ENCODE measurements at places on chromosomes 1 and 21.

- DNase-seq, result no peak
Measured at GRCh38 chr21:16592381-16592780, 862.6 kb downstream of the USP25 start.

GRCh38 chr1:74396933-74397332 is 115.5 kb downstream of the LRRC53 start:
- DNase-seq, result no peak

DNA sequence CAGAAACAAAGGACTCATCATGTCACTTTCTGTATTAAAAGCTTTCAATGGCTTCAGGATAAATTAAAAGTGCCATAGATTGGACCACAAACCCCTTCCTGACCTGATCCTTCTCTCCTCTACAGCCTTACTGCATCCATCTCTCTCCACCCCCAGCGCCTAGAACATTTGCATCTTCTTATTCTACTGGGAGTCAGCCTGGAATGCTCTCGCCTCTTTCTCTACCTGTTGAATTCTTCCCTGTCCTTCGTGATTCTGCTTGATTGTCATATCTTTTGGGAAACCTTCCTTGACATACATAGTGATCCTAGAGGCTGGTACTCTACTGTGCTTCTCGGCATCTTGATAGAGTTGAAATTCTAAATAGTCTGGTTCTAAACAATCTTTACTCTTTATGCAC is 332.0 kb upstream of the PBX1 start:
- no peak for DNase-seq

- no peak for DNase-seq
Measured at GRCh38 chr1:155966750-155967149, 11.6 kb downstream of the ARHGEF2 start.

DNA sequence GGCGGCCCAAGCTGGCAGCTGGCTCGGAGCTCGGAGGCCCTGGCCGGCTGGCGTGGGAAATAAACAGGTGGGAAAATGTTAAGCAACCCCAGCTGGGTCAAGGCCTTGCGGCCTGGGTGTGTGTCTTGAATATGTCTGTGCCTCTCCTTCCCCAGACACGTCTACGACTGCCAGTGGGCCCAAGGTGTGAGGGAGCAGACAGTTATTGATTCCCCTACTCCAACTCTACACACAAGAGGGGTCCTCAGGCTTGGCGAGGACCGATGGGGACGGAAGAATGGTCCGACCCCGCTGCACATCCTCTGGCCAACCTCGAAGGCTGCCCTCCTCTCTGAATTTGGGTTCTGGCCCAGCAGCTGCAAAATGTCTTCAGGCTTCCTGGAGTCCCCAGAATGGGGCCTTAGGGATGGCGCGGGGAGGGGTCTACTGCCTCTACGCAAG is 2.2 kb downstream of the IL22RA1 start:
- no peak for DNase-seq

DNA sequence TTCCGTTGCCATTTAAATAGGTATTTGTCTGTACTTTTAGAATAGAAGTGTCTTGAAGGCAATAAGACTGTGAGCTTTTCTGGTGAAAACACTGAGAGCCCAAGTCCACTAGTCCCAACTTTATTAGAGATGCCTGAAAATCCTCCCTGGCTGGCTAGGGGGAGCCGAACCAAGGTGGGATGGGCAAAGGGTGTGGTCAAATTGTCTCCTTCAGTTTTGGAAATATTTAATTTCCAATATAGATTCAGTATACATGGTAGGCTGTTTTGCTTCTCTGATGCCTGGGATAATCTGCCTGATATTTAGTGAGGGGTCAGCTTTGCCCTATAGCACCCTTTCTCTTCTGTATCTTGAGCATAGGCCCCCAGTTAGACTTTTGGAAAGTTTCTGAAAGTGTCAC is 3.5 kb downstream of the ROR1 start:
- no peak for DNase-seq

DNA sequence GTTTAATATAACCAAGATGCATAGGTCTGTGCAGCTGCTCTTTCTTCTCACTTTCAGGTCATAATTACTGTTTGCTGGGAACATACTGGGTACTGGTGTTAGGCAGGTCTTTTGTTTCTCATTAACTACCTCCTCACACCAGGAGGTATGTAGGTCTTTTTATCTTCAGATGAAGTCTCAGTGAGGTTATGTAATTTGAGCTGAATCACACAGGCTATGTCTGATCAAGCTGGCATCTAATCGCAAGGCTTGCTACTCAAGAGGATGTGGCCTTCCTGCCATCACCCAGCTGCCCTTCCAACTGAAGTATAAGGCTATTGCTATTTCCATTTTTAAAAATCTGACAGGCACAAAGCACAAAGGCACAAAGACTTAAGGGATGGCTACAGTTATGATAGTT is 96.4 kb downstream of the RUNX1 start:
- DNase-seq, result no peak

DNA sequence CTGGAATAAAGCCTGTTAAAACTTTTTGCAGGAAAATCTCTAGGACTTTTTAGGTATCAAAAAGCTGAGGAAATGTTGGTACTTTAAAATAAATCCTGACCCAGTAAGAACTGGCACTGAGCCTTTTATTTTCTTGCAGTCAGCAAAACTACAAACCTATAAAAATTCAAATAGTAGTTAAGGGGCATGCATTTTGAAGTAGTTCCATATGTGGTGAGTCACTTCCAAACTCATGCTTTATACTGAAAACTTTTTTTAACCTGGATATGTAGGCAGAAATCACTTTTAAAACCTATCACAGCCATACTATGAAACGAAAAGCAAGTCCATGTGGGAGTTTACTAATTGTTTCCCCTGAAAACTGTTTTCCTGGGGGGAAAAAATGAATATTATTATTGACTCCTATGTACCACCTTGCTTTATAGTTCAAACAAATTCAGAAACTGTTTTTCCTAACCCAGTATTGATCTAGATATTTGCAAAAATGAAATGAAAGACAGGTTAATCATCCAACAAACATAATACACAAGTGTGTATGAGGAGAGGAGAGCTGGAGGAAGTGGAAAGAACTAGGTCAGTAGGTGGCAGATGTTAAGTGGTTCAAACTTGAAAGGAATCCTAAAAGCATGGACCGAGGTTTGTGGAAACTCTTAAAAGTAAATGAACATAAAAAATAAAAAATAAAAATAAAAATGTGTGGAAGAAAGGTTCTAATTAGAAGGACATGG is 30.5 kb downstream of the NRIP1 start:
- no peak for DNase-seq

DNA sequence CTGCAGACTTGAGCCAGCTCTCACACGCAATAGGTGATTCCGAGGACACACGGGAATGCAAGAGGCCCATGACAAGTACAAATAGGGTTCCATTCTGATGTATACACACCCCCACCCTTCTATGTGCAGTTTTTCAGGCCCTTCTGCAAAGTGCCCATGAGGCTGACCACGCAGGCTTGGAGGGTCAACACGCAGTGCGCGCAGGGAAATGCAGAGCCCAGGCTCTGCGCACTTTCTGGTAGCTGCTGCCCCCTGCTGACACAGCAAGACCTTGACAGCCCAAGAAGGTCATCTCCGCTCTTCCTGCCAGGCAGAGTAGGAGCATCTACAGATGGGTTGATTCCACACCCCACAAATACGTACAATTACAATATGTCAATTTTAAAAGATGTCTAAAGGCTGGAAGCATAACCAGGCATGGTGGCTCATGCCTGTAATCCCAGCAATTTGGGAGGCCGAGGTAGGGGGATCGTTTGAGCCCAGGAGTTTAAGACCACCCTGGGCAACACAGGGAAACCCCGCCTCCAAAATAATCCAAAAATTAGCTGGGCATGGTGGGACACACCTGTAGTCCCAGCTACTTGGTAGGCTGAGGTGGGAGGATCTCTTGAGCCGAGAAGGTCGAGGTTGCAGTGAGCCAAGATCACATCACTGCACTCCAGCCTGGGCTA is 18.5 kb downstream of the SH3BP5L start:
- peak; percentile 61 for DNase-seq

- no peak for DNase-seq
Measured at GRCh38 chr1:14553711-14554110, 44.8 kb upstream of the KAZN start.

DNA sequence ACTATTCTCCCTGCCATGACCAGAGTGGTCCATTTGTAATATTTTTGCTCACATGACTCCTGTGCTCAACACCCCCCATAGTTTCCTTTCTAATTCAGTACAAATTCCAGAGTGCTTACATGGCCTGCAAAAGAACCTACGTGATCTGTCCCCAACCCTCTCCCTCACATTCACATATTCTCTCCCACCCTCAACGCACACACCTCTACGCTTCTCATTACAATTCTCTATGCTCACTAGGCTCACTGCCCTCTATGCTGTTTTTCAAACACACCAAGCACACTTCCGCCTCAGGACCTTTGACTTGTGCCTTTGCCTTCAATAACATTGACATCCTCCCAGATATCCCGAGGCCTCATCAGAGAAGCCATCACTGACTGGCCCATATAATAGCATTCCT is 23.8 kb upstream of the FBXO28 start:
- no peak for DNase-seq

GRCh38 chr1:182166750-182167149 is 105.2 kb upstream of the ZNF648 start:
- DNase-seq, result no peak

DNA sequence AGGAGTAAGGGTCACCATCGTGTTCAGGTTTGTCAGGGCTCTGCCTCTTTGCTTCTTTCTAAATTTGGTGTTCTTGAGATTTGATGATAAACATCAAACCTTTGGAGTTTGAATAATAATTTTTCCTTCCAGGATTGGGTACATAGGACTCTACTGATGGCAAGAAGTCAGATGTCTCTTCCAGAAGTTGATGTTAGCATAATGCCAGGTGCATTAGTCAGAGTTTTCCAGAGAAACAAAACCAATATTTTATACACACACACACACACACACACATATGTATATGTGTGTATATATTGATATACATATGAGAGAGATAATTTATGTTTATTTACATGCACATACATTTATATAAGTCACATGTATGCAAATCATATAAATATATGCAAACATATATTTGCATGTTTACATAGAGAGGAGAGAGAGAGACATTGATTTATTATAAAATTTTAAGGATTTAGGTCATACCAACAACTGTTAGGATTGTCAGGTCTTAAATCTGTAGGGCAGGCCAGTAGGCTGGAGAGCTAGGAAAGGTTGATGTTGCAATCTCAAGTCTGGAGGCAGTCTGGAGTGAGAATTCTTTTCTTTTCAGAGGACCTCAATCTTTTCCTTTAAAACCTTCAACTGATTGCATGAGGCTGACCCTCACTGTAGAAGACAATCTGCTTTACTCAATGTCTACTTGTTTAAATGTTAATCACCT is 199.2 kb downstream of the HLX start:
- no peak for DNase-seq

GRCh38 chr1:76854255-76854654 is 13.0 kb upstream of the ST6GALNAC5 start:
- no peak for DNase-seq

DNA sequence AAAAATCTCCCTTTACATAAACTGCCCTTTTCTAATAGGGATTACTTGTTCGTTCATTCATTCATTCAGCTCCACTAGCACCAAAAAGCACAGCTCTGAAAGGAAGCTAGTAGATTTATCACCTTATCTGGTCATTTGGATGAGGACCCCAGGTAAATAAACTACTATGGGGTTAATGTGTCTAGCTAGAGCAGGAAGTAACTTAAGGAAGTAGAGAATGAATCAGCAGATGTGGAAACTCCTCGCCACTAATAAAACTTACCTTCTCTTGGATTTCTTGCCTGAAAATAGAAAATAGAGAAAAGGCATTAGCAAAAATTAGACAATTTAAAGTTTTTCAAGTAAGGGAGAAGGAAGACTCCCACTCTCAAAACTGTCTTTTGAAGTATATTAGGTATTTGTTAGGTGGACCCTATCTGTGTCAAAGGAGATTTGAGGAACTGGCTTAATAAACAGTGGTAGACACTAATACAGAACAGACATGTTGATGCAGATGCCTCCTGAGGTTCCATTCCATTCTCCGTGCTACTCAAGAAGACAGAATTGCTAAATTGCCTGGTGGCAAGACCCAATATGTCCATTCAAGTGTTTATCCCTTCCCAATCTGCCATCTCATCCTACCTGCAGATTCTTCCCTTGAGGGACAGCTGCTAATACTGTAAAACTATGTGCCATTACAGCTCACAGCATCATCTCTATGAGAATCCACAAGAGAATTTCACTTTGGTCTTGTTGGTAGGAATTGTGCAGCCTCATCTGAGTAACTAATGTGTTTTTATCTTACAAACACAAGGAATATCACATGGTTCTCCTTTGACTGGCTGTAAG is 14.9 kb downstream of the SELL start:
- DNase-seq, result no peak

GRCh38 chr1:54405898-54406293 is 298 bp downstream of the SSBP3 start:
- no peak for DNase-seq

DNA sequence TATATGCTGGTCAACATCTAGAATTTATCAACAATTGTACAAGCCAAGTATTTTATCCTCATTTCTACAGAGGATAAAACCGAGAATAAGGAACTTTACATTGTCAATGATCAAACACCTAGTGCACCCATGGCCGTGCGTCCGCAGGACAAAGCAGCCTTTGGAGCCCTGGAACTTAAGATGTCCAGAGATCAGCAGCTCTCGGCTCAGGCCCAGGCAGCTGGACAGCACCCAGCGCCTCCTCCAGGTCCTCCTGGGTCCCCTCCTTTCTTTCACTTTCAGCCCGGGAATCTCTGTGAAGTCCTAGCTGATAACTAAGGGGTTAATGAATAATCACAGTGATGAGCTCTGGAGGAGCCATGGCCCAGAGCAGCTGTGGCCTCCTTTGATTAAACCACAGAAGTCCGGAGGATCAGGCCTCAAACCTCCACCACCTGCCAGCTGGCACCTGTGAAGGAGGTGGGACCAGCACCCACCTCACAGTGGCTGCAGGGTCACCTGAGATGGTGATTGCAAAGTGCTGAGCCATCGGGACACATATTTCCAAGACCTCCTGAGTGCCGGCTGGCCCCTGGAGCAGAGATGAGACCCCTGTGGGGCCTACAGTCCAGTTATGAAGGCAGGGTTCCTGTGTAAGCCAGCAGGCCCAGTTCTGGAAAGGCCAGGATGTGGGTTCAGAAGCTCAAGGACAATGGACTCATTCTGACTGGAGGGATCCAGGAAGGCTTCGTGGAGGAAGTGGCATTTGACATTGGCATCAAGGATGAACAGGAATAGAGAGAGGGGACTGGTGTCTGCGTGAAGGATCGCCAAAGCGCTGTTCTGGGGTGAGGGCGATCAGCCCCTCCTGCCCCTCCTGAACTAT is 11.6 kb upstream of the SAMD11 start:
- DNase-seq, result no peak
